Forelimb muscle (tissue), 1 donor: ENCODE measurements at places on chromosomes 7 and 10.

GRCh38 chr7:43905209-43905946 is 1.0 kb downstream of the URGCP start:
- no peak for DNase-seq

DNA sequence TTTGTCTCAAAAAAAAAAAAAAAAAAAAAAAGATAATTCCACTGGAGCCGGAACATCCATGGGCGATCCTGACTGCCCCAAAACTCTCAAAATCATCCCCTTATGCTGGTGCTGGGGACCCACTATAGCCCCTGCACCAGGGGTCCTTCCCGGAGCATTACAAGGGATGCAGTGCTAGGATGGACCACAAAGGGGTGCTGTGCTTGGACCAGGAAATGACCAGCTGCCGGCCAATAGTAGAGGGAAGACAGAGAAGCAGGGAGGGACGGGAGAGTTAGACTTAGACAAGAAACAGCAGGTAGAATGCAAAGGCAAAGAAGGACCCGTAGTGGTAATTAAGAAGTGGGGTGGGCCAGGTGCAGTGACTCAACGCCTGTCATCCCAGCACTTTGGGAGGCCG is 40.5 kb downstream of the RCC1L start:
- DNase-seq: no peak

DNA sequence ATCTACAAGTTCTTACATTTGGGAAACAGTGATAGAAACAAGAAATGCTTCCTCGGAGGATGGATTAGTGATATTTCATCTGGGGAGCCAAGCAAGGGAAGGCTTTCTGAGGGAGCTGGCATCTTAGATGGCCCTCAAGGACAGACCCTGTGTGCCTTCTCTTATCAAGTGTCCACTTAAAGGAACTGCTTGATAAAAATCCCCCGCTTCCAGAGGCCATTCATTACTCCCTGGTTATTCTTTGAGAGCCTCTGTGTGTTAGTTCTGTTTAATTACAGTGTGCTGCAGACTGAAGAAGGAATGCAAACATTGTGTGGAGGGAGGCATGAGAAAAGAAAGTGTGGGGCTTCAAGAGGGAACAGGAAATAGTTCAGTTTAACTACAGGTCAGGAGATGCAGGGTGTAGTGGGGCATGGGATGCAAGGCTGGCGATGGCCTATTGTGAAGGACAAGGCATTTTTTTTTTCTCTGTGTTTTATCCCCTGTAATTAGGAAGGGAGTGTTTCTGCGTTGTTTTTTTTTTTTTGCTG is 145.4 kb downstream of the SNX10 start:
- no peak for DNase-seq

DNA sequence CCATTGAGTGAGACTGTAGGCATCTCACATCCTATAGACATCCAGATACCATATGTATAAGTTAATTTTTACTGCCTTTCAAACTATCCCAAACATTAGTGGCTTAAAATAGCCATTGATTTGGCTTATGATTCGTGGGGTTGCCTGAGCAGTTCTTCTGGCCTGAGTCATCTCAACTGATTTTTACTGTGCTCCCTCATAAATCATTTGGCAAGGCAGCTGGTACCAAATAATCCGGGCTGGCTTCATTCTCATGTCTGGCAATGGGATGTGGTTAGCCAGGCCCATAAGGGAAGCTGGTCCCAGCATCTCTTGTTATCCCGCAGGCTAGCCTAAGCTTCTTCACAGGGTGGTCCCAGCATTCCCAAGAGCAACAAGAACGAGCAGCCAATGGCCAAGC is 6.7 kb upstream of the LRGUK start:
- no peak for DNase-seq

DNA sequence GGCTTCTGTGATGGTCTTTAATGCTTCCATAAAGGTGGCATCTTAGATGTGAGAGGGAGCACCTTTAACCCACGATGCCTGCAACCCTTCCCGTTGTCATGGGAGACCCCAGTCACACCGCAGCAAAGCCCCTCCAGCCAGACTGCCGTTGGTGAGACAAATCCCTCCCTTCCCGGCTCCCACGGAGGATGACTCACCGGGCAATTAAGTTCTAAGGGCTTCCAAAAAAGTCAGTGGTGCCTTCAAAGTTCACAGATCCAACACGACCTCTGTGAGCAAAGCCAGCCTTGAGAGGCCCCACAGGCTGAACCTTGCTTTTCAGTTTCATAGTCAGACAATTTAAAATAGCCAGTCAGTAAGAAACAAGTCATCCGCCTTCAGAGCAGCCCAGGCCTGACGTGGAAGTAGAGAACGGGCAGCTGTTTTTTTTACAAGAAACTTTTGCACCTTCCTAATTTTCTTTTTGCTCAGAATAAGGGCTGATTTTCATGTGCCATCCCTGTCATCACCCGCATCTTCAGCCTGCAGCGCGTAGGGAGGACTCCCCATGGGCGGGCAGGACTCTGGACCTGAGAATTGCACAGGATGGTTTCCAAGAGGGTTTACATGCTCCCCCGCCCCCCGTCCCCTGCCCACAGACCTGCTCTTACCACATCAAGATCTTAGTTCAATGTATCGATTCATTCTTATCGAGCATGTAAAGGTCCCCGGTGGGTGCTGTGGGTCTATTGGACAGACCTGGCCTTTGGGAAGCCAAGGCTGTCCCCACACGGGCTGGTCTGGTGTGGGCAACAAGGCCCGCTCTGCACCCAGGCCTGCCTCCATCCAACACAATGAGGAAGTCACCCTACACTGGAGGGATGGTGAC is 333.9 kb downstream of the DNAJB6 start:
- no peak for DNase-seq

DNA sequence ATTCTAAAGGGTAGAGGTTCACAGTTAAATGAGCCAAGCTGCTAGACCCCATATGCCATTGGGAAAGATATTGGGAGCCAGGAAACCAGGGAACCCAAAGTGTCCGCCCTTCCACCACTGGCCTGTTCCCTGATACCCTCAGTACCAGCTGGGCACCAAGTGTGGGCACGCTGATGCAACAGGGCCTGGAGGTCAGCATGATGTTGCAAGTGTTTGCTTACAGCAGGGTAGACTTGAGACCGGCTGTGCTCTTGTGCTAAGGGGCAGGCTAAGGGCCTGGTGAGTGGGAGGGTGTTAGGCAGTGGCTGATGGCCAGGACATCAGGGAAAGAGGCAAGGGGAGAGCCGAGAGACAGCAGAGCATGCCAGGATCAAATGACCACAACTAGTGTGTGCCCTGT is 21.0 kb upstream of the MYL7 start:
- no peak for DNase-seq

- no peak for DNase-seq
Measured at GRCh38 chr7:12814107-12814506, 126.7 kb downstream of the ARL4A start.

DNA sequence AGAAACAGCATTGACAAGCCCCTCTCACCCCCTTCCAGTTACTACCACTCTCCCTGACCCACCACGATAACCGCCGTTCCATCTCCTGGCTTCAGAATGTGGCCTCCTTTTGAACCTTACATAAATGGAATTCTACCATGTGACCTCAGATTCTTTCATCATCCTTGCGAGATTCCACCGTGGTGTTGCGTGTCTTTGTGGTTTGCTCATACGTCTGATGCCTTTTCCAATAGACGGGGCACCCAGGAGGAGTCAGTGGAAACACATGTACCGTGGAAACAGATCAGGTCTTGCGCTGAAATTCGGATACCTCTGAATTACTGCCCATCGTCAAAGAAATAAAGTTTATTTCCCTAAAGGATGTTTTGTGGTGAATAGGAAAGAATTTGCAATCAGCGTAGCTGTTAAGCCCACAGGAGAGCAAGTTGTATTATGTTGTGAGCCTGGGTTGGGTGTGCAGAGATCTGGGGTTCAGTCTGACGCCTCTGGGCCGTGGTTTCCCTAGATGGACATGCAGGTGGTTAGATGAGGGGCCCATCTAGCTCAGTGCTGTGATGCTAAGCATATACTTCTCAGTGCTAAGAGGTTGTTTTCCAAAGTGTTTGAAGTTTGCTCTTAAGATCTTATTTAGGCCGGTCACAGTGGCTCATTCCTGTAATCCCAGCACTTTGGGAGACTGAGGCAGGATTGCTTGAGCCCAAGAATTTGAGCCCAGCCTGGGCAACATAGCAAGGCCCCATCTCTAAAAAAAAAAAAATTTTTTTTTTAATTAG is 29.1 kb downstream of the GTF2IRD1 start:
- no peak for DNase-seq

DNA sequence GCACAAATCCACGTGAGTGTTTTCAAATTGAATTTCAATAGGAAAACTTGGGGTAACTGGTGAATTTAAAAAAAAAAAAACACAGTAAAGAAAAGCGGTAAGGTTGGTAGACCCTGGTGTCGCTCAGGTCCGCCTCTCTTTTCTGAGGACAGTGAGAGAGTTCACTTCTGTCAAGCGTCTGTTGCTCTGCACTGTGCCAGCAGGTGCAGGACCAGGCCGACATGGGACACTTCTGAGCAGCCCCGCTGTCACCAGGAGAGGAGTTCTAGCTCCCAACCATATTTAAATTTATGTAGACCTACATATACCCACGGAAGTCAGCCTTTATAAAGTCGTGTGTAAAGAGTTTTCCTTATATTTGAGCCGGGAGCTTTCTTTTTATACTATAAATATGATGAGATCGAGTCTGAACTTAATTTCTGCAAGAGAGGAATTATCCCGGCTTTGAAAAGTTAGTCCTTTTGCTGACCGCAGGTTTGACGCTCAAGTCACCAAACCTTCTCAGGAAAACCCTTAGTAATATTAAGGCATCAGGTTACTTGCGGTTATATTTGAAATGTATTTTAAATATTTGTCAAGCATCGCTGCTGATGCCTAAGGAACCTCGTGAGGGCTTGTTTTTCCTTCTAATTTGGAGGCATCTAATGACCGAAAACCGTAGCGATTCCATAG is 531 bp downstream of the IKZF1 start:
- DNase-seq: no peak

GRCh38 chr7:108290459-108291151 is 160.4 kb upstream of the LAMB4 start:
- no peak for DNase-seq

DNA sequence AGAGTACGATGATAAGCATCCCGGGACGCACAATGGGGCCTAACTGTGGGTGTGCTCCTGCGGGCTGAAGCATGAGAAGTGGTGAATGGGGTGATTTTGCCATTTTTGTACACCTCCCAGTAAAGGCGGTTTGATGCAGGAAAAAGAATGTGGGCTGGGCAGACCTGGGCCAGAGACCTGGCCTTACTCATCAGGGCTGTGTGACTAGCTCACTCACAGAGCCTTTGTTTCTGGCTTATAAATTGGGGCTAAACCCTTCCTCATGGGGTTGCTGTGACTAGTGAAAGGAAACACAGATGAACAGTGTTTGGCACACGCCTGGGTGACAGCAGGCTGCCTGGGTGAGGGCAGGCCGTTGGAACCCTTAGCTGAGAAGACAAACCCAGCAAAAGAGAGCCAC is 18.0 kb downstream of the RRP12 start:
- no peak for DNase-seq

DNA sequence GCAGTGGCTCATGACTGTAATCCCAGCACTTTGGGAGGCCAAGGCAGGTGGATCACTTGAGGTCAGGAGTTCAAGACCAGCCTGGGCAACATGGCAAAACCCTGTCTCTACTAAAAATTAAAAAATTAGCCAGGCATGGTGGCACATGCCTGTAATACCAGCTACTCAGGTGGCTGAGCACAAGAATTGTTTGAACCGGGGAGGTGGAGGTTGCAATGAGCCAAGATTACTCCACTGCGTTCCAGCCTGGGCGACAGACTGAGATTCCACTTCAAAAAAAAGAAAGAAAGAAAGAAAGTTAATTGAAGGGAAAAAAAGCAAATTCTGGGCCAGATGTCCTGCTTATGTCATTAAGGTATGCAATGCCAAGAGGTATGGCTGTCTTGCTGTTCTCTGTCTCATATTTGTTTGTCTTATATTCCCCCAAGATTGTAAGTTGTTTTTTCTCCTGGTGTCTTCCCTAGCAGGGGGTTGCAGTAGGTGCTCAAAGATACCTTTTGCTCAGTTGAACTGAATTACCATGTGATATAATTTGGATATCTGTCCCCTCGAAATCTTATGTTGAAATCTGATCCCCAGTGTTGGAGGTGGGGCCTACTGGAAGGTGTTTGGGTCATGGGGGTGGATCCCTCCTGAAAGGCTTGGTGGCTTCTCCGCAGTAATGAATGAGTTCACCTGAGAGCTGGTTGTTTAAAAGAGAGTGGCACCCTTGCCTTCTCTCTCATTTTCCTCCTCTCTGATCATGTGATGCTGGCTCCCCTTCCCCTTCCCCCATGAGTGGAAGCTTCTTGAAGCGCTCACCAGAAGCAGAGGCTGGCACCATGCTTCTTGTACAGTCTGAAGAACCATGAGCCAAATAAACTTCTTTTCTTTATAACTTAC is 60.9 kb downstream of the MYOF start:
- no peak for DNase-seq

GRCh38 chr10:60424971-60425370 is 35.3 kb upstream of the ANK3 start:
- DNase-seq: no peak

- no peak for DNase-seq
Measured at GRCh38 chr10:75650648-75651047, 219.2 kb downstream of the LRMDA start.

- DNase-seq: peak; percentile 1
Measured at GRCh38 chr10:64648915-64649314, 1127.7 kb downstream of the REEP3 start.

GRCh38 chr10:30186371-30186875 is 127.0 kb upstream of the JCAD start:
- DNase-seq: no peak

DNA sequence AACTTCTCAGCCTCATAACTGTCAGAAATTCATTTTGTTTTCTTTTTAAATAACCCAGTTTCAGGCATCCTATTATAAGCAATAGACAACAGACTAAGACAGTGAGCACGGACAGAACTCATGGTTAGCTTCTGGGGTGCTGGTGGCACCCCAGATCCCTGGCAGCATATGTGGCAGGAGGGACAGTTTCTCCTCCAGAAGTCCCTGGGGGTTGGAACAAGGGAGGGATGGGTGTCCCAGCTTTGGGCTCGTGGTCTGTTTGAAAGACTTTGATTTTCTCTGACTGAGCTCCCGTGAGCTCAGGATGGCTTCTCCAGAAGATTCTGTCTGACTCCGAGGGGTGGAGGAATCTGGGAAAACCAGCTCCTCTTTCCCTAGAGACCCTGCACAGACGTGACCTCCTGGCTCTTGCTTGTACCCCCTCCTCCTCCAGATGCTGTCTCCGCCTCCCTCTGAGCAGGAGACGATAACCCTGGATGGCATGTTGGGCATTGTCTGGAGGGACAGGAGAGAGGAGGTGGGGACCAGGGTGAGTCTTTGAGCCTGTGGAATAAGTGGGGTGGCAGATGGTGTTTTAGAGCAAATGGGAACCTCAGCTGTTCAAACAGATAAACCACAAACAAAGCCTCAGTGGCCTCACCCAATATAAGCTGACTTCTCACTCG is 421.1 kb downstream of the GLRX3 start:
- DNase-seq: no peak

- DNase-seq: no peak
Measured at GRCh38 chr10:43024942-43025700, 51.7 kb upstream of the RET start.

DNA sequence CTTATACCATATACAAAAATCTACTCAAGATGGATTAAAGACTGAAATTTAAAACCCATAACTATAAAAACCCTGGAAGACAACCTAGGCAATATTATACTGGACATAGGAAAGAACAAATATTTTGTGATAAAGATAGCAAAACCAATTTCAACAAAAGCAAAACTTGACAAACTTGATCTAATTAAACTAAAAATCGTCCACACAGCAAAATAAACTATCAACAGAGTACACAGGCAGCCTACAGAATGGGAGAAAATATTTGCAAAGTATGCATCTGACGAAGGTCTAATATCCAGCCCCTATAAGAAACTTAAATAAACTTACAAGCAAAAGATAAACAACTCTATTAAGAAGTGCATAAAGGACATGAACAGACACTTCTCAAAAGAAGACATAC is 240.1 kb downstream of the HGF start:
- DNase-seq: no peak
